NCI-H1048 (cell line): ENCODE measurements at places on chromosomes 3 and 15.

DNA sequence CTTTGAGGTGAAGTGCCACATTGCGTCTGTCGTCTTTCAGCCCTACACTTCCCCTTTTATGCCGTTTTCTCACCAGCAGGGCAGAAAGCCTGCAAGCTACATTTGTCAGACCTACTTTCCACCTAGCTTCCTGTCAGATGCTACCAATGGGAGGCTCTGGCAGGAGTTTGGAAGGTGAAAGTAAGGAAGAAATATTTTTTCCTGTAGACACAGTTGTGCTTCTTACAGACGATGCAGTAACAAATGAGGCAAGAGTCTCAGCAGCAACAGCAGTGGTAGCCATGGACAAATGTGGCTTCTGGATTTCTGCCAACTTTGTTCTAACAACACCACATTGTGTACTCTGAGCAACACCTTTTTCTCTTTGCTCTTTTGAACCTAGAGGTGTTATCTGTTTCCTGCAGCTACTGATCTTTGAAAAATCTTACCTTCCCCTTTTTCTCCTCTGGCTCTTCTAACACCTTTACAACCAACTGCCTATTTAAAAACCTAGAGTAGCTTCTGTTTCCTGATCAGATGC, 70.6 kb upstream of the STT3B start:
- DNase-seq: no peak

DNA sequence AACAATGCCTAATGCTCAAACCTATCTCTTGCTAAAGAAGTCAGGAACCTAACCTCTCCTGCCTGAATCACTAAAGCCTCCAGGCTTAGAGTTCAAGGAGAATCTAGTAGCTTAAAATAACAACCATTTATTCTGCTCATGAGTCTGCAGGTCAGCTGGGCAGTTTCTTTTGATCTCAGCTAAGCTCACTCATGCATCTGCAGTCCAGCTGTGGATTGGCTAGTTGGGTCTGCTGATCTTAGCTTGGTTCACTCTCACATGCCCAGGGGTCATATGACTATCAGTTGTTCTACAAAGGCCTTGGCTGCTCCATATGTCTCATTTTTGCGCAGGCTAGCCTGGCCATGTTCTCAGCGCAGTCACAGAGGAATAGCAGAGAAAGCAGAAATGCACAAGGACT, 109.2 kb upstream of the STT3B start:
- no peak for DNase-seq

DNA sequence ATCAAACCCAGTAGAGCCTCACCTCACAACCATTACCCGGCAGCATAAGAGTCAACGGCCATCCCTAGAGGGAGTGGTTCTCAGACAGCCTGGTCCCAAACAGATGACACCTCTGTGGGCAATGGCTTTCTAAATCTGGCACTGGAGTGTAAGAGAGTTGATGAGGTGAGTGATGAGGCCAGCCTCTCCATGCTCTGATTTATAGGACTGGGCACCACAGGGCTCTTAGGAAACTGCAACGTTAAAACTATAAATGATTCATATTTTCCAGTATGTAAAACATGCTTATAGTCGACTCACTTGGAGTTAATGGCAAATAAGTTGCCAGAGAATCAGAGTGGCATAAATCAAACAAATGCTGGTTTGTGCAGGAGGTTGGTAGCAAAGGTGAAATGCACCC, 187.7 kb downstream of the GREM1 start:
- no peak for DNase-seq

DNA sequence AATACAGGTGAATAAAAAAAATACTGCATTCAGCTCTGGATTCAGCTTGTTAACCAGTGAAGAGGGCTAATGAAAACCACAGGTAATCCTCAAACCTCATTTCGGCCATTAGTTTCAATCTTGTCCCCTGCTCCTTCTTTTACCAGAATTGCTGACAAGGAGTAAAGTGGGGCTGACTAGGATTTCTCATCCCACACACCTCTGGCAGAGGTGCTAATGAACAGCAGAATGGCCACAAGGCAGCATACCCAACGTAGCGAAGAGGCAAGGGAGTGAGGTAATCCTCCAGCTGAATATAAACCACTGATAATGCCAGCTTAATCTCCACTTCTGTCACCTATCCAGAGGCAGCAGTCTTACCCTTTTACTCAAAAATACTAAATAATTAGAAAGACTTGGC, 248.8 kb upstream of the CDIN1 start:
- DNase-seq: no peak

- DNase-seq: no peak
These were observed 2.2 kb upstream of the CD47 start for GRCh38 chr3:108093021-108093420.

- no peak for DNase-seq
These were observed 452 bp downstream of the BBX start for GRCh38 chr3:107523289-107523538.

DNA sequence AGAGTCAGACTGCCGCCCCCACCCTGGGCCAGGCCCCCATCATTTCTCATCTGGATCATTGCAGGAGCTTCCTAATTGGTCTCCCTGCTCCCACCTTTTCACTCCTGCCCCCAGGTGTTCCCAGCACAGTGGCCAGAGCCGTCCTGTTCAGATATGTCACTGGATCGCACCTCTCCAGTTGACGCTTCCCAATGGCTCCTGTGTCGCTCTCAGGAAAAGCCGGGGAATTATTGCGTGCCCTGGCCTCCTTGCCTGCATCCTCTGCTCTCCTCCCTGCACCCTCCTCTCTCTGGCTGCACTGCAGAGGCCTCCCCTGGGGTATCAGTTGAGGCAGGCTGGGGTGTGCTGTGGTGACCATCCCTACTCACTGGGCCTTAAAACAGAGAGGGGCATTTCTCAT, 25.5 kb upstream of the CYP11A1 start:
- no peak for DNase-seq

- DNase-seq: no peak
These were observed 29.5 kb downstream of the PFN2 start for GRCh38 chr3:149941186-149941585.

DNA sequence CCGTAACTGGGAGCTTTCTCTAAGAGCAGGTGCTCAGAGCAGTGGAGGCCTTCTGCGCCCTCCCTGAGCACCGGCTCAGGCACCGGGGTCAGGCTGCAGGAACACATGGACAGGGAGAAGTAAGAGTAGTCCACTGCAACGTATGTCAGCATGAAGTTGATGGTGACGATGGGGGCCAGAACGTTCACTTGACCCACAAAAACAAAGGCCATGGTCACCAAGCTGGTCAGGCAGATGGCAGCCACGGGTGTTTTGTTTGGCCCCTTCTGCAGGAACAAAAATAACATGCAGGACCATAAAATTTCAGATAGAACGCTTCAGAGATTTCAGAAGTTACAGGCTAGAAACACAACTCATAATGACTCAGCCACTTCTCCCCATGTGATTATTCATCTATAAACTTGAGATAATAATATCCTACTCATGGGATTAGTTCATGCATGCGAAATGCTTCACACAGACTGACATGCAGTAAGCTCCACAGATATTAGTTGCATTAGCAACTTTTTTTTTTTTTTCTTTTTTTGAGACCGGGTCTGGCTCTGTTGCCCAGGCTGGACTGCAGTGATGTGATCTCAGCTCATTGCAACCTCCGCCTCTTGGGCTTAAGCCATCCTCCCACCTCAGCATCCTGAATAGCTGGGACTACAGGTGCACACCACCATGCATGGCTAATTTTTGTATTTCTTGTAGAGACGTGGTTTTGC, 52.2 kb upstream of the HEG1 start:
- DNase-seq: no peak
